ENCODE measurements at places on chromosomes 2 and 18.

DNA sequence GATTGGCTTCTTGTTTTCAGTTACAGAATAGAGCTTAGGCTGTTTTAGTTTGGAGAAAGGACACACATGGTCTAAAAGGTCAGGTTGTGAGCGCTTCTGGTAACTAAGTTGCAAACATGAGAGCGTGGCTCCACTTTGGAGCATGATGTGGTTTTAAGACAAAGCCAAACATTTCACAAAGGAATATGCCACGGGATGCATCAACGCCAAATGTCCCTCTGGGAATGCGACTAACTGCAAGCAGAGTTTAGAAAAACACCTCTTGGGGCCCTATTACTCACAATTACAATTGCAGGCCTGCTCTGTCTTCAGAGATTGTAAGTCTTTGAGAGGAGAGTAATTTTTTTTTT is 25.4 kb downstream of the MYO7B start:
- DNase-seq: no peak

GRCh38 chr18:2304378-2305175 is 266.7 kb downstream of the METTL4 start:
- DNase-seq: no peak

GRCh38 chr2:136327162-136327852 is 209.4 kb upstream of the CXCR4 start:
- peak; percentile 54 for DNase-seq

DNA sequence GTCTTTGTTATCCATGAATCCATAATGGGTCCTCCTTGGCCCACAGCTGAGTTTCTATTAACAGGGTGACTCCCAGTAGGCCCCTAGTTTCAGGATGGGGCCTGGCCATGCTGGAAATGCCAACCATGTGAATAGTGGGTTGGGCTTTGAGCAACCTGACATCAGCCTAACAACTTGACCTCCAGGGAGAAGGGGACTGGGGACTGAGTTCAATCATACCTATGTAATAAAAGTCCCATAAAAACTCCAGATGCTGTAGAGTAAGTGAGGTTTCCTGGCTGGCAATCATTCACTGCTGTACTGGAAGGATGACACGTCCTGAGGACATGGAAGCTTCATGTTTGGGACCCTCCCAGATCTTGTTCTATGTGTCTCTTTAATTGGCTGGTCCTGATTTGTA is 7.9 kb downstream of the REV1 start:
- DNase-seq: no peak

DNA sequence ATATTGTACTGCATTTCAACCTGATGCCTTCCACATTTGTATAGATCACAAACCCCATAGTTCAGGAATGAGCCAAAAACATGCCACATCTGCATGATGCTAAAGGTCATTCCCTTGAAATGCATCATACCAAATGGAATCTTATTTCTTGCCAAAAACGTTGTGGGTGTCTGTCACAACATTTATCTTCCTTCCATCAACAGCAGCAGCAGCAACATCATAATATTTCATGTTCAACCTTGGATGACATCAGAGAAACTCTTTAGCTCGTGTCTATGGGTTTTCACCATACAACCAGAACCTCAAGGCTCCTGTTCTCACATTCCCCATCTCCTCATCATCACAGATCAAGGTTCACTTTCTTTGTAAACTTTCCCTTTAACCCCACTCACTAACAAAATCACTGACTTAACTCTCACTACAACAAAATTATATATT is 221.3 kb upstream of the CTAGE1 start:
- no peak for DNase-seq

GRCh38 chr2:187050409-187050998 is 201.5 kb upstream of the ZSWIM2 start:
- no peak for DNase-seq

DNA sequence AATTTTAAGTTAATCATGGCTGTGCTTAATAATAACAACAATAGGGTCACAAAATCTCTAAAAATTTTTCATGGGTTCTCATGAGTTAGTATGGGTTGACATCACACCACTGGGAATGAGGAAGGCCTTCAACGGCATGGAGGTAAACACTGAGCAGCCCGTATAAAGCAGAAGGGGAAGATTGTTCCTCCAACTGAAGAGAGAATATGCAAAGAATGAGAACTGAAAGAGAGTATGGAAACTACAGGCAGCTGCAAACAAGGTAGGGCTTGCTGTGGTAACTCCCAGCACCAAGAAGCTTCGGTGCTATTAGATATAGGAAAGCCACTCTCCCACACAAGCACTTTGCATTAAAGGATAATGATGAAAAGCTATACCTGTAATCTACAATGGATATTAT is 1242.3 kb upstream of the CELF4 start:
- DNase-seq: no peak

DNA sequence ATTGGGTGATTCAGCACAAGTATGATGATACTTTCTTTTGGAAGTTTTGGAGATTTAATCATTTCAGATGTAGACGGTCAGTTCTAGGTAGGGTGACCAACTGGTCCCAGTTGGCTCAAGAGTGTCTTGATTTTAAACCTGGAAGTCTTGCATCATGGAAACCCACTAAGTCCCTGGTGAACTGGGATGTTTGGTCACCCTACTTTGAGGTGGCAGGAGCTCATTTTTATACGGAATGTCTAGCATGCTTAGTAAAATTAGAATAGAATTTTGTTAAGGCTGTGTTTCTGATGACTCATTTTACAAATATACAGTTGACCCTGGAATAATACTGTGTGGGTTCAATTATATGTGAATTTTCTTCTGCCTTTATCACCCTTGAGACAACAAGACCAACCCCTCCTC is 61.5 kb upstream of the DOCK10 start:
- no peak for DNase-seq

DNA sequence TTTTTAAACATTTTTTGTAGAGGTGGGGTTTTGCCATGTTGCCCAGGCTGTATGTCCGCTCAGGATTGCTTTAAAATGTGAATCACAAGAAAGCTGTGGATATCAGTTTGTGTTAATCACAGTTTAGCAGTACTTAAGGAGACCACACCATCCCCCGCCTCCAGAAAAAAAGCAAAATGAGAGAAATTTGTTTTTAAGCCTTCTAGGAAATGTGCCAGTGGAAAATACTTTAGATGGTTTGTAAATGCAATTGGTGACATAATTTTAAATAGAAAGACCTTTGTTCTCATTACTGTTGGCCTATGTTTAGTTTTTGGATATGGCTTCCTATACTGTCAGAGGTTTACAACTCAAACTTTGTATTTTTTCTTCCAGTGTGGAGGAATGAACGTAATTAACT is 27.0 kb downstream of the GCA start:
- DNase-seq: no peak

- DNase-seq: no peak
These were observed 76.0 kb downstream of the TGIF1 start for GRCh38 chr18:3525870-3526420.

DNA sequence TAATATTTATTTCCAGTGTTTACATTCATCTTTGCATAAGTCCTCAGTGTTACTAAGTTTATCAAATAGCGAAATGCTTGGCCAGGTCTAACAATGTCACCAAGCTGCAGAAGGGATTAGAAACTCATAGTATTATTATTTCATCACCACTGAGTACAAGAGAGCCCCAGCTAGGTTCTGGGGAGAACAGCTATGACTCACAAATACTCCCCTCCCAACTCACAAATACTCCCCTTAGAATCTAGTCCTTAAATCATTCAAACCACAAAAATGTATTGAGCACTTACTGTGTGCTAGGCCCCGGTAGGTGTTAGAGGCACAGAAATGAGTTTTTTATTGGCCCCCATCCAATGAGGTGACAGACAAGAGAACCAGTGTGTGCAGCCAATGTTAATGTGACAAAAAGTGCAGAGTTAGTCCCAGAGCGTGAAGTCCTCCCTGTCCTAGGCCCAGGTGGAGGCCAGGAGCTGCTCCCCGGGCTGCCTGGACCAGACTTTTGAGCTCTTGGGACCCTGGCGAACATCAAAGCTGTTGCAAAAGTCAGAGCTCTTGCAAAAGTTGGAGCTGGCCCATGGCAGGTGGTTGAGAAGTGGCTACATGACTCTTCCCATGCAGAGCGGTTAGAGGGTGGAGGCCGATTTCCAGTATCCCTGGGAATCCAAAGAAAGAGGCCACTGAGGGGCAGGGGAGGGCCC is 9.8 kb downstream of the STEAP3 start:
- DNase-seq: no peak

DNA sequence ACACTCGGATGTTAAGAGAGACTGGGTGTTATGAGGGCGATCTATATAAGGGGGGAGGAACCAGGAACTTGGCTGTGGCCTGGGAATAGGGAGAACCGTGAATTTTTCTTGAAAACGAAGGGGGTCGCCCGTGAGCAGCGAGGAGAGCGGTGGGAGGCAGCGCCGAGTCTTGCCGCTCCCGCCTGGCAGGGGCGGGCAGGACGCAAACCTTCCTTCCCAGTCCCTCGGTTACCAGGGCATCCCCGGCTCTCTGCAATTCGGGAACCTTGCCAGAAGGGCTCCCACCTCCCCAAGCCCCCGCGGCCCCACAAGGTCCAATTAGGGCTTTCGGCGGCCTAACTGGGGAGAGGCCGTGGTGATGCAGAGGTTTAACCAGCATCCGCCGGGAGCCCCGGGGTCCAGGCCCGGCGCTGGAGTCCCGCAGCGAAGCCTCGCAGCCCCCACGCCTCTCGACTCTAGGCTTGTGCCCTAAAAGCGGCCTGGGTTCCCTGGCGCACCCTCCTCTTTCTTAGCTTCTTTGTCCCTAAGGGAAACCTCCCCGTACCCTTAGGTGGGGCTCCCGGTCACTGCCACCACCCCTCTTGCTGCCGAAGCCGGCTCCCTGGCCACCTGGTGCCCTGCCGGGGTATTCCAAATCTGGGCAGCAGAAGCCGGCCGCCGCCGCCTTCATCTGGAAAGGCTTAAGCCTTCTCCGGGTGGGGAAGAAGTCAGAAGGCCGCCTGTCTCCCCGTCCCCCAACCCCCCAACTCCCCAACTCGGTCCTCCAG is 680 bp upstream of the FHOD3 start:
- DNase-seq: no peak

DNA sequence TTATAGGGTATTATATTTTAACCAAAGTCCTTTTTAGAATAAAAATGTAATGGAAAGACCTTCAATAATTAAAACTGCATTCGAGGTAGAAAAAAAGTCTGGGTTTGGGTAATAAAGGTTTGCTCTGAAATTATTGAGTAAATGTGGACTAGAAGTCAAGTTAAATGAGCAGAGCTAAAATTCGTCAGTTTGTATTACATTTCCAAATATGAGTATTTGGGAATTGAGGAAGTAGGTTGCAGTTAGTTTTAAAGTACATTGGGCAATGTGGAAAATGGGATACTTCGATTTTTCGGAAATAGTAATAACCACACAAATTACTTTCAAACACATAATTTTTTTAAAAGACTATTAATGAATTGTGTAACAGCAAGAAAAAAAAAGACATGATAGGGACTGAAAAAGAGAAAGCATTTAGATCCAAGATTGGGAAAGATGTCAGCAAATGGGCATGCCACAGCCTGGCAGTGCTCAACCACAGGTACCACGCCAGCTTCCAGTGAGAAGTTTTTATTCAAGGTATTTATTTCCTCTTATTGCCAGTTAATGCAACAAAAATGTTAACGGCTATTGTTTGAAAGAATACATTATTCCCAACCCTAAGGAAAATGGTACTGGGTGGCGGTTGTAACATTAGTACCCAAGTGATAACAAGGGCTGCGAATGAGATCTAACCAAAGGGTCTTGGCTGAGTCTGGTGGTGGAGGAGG is 50.0 kb downstream of the TTC39C start:
- no peak for DNase-seq

GRCh38 chr18:60639836-60640235 is 267.3 kb upstream of the MC4R start:
- no peak for DNase-seq

GRCh38 chr2:168231609-168232241 is 15.7 kb downstream of the STK39 start:
- DNase-seq: no peak

- DNase-seq: no peak
These were observed 1.5 kb upstream of the FLACC1 start for GRCh38 chr2:201358684-201359083.

- DNase-seq: no peak
These were observed 20.0 kb downstream of the LRRFIP1 start for GRCh38 chr2:237647176-237648015.

- no peak for DNase-seq
These were observed 27.6 kb upstream of the STAT1 start for GRCh38 chr2:191041418-191042161.

DNA sequence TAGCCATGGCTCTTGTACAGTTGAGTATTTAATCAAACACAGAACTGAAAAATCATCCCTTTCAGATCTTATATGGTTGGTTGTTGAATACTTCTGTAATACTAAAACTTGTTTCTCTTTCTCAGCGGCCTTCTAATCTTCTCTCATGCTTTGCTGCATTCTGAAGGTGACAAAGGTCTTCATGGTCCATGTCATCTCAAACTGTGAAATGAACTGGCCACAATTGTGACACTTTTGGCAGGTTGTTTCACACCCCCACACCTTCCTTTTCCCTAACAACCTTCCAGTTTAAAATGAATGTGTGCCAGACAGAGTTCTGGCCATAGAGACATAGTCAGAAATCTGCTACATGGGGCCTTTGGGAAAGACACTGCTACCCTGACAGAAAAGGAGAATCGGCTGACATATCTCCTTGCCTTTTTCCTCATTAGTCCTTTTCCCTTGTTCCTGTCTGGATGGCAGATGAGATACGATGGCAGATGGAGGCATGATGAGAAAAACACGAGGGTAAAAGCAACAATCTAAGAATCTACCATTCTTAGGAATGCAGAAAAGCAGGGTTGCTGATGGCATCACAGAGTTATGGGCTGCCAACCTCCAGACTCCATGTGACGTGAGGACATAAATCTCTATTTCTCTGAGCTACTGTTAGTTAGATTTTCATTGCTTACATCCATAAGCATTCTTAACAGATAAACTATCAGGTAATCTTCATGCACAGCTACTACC is 106.5 kb downstream of the PIGN start:
- DNase-seq: no peak

GRCh38 chr2:239271471-239271870 is 129.3 kb downstream of the HDAC4 start:
- no peak for DNase-seq

DNA sequence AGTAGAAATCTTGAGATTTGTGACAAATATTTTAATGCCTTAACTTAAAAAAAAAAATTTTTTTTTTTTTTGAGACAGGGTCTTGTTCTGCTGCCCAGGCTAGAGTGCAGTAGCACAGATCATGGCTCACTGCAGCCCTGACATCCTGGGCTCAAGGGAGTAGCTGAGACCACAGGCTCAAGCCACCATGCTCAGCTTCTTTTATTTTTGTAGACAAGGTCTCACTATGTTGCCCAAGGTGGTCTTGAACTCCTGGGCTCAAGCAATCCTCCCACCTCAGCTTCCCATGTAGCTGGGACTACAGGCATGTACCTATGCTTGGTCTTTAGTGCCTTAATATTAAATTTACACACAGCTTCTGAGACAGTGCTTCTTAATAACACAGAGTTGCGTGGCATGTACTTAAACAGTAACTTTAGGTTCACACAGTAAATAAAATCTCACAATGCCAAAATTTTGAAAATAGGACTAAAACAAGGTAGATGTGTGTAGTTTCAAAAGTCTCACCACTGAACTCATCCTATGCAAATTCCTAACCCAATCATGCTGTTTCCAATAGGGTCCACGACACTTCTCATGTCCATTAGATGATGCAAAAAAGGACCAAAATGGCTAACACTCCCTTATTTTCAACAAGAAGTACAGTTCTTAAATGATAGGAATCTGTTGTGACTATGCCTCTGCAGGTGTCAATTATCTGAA is 4.1 kb downstream of the HSPD1 start:
- DNase-seq: no peak

- DNase-seq: no peak
These were observed 50.8 kb upstream of the NFE2L2 start for GRCh38 chr2:177315364-177315763.

All from activated T-cell treated with anti-CD3 and anti-CD28 coated beads for 4 hours (primary cell).